M059J (cell line): ENCODE measurements at places on chromosomes 7 and 10.

DNA sequence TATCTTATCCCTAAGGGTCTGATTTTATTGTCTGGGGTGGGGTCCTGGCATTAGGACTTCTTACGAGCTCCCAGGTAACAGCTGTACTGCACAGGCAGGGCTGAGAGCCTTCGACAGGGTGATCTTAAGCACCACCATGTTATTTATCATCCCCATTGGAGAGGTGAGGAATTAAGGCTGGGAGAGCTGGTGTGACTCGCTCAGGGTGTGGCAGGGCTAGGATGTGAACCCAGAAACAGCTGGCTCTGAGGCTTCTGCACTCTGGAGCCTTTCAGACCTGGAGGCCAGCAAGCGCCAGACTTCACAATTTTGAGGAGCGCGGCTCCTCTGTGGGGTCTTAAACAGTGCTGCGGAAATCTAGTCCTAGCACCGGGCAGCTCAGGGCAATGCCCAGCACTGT lies 27.4 kb upstream of the NDST2 start:
- no peak for DNase-seq

DNA sequence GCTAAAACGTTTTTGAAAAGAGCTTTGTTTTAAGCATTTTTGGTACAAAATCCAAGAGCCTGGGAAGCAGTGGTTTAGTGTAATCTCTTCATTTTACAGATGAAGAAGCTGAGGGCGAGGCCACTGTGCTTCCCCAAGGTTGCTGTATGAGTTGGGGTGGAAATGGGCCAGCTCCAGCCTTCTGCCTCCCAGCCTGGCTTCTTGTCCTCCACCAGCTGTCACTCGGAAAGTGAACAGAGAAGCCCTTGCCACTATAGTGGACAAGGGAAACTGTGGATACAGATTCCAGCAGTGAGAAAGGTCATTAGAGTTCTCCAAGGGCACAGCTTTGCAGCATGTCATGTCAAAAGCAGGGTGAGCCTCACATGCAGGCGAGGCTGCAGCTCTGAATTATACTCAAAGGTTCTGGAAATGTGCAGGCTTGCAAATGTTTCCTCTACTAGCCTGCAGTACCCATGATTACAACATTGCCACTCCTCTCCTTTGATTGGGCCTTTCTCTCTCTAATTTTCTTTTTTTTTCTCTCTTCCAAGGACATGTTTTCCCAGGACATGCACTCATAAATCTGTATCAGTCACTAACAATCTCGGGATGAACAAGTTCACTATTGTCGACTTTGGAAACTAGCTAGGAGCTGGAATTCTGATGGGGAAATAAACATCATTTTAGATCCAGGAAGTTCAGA lies 33.0 kb downstream of the BAMBI start:
- no peak for DNase-seq

DNA sequence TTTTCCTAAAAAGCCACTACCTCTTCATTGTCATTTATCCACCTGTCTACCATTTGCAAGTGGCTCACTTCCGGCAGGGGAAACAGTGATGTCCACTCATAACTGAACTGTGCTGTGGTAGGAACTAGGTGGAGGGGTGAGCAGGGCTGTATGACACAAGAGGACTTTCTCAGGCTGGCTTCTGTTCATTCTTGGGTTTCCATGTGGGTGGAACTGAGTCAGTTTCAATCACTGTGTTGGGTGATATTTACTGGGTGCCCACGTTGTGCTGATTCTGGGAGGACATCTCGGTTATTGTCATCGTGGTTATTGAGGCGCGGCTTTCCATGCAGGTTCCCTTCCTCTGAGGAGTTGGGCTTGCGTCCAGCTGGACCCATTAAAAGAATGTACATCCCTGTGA lies 38.8 kb downstream of the RAMP3 start:
- no peak for DNase-seq

- no peak for DNase-seq
These were observed 21.4 kb upstream of the GPR146 start for GRCh38 chr7:1022801-1023465.

GRCh38 chr10:109895095-109895818 lies 28.1 kb downstream of the XPNPEP1 start:
- DNase-seq, result peak; percentile 59

DNA sequence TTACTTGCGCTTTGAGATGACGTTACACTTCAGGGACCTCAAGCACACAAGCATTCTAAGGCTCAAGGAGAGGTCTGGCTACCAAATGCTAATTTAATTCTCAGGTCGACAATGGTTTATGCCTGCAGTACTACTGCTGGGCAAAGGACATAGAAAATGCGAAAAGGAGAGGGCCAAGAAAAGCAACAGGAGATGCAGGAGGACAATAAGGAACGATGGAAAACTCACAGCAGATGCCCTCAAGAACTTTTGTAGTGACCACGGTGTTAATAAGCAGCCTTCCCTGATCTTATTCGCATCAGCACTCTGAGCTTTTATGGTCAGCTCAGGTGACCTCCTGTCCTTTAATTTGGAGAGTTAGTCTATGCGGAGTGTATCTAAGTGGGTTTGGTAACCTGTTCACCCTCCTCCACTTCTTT lies 146.3 kb downstream of the GPR85 start:
- DNase-seq, result no peak

GRCh38 chr10:118626953-118627352 lies 31.5 kb upstream of the PRLHR start:
- DNase-seq, result no peak

DNA sequence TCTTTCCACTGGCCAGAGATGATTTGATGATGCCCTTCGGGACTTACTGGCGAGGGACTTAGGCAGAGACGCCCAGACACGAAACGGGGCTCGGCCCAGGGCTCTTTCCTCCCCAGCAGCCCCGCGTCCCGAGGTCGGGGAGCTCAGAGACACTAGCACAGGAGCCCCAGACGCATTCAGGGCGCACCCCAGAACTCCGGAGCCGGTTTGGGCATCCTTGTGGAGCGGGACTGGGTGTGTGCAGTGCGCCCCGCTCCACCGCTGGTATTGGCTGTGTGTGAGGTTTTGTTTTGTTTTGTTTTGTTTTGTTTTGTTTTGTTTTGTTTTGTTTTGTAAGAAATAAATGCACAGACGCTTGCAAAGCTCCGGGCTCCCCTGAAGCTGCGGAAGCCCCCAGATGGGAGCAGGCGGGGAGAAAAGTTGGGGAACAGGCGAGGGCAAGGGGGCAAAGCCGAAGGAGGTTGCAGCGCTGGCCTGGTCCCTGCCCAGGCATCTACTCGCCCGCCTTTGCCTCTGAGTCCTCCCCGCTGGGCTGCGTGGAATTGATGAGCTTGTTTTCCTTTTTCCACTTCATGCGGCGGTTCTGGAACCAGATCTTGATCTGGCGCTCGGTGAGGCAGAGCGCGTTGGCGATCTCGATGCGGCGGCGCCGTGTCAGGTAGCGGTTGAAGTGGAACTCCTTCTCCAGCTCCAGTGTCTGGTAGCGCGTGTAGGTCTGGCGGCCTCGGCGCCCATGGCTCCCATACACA lies 1.9 kb upstream of the HOXA5 start:
- DNase-seq, result no peak

GRCh38 chr10:26952094-26952493 lies 91.3 kb upstream of the ABI1 start:
- no peak for DNase-seq

DNA sequence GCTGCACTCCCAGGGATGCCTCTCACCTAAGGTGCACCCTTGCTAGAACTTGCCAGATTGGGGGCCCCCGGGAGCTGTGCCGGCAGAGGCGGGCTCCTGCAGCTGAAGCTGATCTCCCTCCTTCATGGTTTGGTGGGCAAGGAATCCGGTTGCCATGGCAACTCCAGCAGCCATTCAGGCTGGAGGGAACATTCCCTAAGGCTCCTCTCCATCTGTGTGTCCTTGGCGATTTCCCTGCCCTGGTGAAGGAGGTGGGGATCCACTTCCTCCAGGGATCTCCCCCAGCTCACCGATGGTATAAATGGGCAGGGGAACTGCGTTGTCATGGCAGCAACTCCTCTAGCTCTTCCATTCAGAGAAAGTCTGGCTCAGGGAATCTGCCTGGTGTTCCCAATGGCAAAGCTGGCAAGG lies 49.6 kb upstream of the GPR158 start:
- no peak for DNase-seq

DNA sequence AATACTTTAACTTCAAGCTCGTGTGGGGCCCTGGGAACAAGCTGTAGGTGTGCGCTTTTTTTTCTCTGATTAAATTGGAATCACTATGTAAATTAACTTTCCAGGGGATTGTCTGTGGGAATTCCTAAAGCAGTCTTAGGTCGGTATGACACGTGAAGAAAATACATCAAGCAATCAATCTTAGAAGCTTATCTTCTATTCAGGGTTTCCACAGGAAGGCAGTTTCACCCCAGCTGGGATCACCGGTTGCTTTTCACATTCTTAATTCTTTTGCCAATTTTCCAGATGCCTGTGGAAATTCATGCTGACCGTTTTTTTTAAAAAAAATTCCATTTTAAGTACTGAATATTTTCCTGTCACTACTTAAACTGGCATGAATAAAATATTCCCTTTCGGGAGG lies 41.9 kb downstream of the CAMK1D start:
- DNase-seq, result no peak

- DNase-seq, result no peak
These were observed 53.9 kb downstream of the SYPL1 start for GRCh38 chr7:106057962-106058927.

GRCh38 chr7:150572496-150572895 lies 5.3 kb downstream of the GIMAP4 start:
- no peak for DNase-seq

DNA sequence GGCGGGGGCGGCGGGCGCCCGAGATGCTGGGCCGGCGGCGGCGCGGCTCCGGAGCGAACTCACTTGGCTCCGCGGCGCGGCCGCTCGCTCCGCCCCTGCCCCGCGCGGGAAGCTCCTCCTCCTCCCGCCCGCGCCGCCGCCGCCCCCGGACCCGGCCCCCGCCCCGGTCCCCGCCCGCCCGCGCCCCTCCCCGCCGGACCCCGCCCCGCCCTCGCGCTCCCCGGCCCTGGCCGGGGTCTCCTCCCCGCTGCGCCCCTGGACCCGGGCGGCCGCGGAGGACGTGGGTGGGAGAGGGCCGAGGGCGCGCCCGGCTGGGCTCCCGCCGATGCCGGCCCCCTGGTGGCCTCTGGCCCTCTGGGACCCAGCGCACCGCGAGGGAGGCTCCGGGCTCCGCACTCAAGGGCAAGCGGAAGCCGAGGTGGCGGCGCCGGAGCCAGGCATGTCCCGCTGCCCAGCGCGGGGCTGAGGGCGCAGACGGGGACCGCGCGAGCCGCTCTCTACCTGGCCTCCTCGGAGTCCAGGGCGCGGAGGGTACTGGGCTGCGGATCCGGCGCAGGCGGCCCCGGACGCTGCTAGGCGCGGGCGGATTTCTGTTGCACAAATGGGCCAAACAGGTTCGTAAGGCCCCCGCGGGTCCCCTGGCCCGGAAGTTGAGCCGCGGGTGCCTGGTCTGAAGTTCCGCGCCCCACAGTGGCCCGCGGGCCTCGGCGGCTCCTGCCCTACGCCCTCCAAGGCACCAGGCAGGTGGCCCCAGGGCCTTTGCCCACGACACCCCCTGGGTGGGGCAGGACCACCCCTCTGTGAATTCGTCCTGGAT lies at the start of gene TCERG1L:
Gene TCERG1L (minus strand): TSS at position 61 of the 817 bp plus-strand sequence. CDS start 86 bp downstream, outside the sequence.
- DNase-seq, result no peak

DNA sequence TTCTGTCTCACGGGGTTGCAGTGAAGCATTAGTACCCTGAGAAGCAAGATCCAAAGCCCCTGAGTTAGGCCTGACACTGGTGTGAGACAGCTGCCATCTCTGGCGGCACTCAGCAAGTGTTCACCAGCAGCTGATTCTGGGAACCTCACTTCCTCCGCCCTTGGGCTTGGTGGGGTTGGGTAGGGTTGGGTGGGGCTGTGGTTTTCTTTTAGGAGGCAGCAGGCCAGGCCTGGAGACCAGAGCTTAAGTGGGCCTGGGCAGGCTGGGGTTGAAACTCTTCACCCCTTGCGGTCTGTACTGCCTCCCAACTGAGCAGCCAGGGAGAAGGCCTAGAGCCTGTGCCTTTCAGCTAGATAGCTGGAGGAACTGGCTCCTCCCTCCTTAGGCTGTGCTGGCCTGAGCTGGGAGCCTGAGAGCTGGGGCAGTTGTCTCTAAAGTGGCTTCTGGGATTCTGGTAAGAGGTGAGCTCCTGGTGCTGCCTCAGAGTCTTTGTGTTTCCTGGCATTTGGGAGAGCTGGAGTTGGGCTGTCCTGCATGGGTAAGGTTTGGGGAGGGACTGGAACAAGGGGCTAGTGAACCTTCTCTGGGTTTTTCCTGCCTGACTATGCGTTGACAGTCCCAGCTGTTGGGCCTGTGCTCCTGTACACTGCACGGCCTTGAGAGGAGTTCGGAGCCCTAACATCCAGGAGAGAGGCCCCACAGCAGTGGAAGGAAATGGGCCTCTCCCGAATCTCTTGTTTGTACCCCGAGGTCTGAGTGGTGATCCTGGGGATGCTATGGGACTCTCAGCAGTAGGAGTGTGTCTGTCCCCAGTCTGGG lies 5.1 kb downstream of the TSPAN14 start:
- peak; percentile 94 for DNase-seq

GRCh38 chr10:11381023-11381422 lies 230.4 kb downstream of the USP6NL start:
- peak; percentile 7 for DNase-seq

GRCh38 chr7:43460733-43461348 lies 122.1 kb upstream of the STK17A start:
- DNase-seq, result no peak

- DNase-seq, result no peak
These were observed 61.1 kb downstream of the SLC29A4 start for GRCh38 chr7:5343884-5344283.

DNA sequence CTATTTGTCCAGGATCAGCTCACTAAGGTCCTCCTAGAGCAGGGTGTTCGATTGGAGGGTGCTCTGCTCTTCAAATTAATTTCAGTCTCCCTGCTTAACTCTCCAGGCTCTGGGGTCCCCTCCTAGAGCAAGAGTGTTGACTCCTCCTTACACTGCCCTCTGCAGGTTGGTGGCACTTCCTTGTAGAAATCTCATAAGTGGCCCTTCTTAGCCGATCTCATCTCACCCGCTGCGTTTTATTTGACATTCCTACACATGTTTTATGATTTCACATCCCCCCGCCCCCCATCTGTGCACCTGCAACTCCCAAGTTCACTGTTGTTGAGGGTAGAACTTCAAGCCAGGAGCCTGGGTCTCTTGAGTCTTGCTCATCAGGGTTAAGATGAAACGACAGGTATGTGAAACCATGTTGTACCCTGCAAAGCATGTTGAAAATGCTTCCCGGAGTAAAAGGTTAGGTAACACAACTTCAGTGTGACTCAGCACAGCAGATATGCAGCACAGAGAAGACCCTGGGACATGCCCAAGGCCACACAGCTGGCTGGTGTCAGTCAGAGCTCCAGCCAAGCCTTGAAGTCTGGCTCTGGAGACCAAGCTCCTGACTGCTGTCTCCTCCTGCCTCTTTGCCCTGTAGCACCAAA lies 171.2 kb downstream of the PRKAG2 start:
- DNase-seq, result peak; percentile 55
